ENCODE measurements at places on chromosomes 4 and X.

DNA sequence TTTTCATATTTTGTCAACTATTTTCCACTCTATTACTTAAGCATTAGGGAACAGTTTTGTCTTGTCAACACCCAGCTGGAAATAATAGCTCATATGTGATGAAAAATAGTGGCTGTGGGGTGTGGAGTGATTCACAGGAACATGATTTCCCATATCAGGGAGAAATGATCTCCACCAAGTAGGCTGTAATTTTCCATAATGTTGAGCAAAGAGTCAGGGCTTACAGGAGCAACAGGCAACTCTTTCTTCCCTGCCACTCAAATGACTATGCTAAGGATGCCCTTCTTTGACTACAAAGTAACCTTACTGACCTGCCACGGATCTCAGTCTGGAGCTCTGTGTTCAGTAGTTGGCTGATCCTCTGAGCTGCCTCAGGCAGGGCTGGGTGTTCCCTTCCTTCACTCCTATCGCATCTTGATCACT lies 90.0 kb upstream of the GATB start:
- peak; percentile 75 for DNase-seq

DNA sequence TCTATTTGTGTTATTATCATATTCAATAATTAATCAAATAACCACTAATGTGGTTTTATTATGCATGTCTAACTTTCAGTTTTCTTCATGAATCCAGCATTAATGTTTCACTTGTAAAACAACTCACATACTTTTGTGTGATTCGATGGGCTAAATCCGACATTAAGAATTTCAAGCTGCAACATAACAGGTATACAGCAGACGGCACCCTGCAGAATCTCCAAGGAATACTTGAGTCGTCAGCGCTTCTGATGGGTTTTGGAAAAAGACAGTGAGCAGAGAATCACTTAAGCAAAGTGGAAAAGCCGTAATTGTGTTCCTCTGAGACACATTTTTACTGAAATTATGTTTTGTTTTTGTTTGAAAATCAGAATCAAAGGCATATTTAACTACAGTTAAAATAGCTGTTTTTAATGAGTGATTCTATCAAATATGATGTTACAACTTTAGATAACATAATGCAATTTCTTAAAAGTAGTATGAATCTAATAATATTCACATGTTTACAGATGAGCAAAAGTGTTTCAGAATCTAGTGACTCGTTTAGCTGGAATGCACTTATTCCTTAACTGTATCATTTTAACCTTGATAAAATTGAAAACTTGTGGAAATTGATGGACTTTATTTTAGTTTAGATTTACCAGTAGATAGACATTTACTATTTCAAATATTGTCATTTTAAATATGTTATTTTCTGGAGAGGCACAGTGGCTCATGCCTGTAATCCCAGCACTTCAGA lies 514.8 kb downstream of the CCSER1 start:
- no peak for DNase-seq

- DNase-seq, result peak; percentile 30
Observed at GRCh38 chrX:45309096-45309495, 108.4 kb upstream of the DIPK2B start.

GRCh38 chr4:152364883-152365282 lies 171.0 kb downstream of the FBXW7 start:
- DNase-seq, result no peak

- DNase-seq, result peak; percentile 58
Observed at GRCh38 chr4:139761461-139761860, 95.8 kb downstream of the MGST2 start.

- DNase-seq, result no peak
Observed at GRCh38 chrX:44744799-44745198, 99.0 kb upstream of the DUSP21 start.

- peak; percentile 80 for DNase-seq
Observed at GRCh38 chr4:72858328-72858727, 211.2 kb downstream of the COX18 start.

- no peak for DNase-seq
Observed at GRCh38 chrX:19715711-19716638, 171.4 kb downstream of the SH3KBP1 start.

DNA sequence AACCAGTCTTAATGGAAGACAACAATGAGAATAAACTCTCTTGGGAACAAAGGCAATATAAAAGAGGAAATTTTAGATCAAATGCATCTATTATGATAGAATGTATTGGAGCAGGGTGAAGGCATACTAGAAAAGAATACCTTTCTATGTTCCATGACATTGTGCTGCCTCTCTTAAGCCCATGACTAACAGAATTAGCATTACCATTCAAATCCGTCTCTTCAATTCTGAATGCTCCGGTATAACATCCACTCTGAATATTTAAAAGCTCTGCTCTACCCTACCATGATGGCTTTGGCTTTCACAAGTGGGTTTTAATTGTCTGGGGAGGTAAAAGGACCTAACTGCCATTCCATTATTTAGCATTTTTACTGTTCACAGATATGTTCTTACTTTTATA lies 1878.4 kb downstream of the ARAP2 start:
- DNase-seq, result no peak

DNA sequence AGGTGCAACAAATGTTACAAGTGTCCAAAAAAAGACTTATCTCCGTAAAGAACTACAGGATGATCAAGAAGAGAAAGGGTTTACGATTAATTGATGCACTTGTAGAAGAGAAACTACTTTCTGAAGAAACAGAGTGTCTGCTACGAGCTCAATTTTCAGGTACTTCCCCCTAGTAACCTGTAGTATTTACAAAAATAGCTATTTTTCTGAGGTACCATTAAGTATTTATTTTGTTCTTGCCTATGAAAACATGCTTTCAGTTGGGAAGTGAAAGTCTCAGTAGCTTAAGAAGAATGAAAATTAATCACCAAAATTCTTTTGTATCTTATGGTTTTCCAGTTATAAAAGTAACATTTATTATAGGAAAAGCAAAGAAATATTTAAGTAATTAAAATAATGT lies 5.9 kb downstream of the THAP9 start:
- DNase-seq, result no peak

DNA sequence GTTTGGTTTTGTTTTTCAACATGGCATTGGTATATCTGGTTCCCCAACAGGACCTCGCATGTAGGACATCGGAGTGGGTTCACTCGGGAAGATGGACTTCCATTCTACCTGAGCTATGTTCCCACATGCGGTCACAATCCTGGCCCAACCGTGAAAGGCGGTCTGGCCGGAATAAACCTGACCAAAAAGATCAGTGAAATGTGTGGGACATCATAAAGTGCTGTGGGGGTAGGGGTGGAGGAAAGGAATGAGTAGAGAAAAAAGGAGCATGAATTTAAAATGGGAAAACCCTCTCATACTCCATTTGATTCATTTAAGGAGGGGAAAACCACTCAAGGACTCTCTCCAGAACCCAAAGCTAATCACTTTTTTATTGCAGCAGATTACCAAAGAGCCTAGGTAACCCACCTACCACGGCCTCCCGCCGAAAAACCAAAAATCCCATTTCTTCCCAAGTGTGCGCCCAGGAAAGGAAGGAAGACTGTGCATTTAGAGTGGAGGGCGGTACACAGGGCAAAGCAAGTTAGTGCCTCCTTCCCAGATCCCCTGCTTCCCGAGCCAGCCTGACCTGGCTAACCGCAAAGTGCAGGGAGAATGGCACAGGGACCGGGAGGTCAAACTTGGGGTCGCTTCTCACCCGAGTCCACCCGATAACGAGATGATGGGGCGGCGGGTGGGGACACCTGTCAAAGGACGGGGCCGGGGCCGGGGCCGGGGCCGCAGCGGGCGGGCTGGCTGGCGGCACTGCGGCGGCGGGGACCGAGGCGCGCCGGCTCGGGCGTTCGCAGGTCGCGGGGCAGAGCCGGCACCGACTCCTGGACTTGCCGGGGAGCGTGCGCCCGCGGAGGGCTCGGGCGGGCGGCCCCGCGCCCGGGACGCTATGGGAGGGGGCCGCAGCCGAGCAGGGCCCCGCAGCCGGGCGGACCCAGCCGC lies 669 bp downstream of the TMEM150C start:
- DNase-seq, result peak; percentile 36

GRCh38 chrX:98548519-98548918 lies 1664.8 kb downstream of the RPA4 start:
- no peak for DNase-seq

GRCh38 chr4:74095482-74095881 lies 3.5 kb downstream of the CXCL2 start:
- DNase-seq, result no peak

DNA sequence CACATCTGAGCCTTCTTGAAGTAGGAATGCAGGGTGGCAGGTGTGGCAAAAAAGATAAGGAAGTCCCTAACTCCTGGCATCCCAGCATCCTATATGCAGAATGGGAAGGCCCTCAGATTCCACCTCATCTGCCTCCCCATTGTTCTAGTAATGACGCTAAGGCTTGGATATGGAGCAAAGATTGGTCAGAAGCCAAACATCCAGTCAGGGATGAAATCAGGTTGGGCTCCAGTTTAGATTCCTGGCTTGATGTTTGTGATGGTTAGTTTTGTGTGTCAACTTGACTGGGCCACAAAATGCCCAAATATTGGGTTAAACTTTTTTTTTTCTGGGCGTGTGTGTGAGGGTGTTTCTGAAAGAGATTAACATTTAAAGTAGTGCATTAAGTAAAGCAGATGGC lies 39.6 kb upstream of the MAGEA4 start:
- no peak for DNase-seq

- no peak for DNase-seq
Observed at GRCh38 chr4:172404676-172405075, 591.5 kb downstream of the GALNTL6 start.

DNA sequence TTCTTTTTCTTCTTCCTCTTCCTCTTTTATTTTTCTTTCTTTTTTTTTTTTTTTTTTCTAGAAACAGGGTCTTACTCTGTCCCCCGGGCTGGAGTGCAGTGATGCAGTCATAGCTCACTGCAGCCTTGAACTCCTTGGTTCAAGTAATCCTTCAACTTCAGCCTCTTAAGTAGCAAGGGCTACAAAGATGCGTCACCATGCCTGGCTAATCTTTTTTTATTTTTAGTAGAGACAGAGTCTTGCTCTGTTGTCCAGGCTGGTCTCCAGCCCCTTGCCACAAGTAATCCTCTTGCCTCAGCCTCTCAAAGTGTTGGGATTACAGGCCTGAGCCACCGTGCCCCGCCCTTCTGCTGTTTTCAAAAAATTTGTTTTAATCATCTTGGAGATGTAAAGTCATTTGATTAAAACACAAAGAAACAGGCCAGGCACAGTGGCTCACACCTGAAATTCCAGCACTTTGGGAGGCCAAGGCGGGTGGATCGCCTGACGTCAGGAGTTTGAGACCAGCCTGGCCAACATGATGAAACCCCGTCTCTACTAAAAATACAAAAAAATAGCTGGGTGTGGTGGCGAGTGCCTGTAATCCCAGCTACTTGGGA lies 28.1 kb downstream of the SYNPO2 start:
- no peak for DNase-seq

GRCh38 chr4:152485726-152486276 lies 50.1 kb downstream of the FBXW7 start:
- peak; percentile 71 for DNase-seq
